ENCODE measurements at places on chromosomes 7 and 10.

- peak; percentile 64 for DNase-seq
Observed at GRCh38 chr7:67470256-67470751, 473.7 kb downstream of the TYW1 start.

GRCh38 chr7:158244430-158244829 is 343.2 kb downstream of the PTPRN2 start:
- DNase-seq: no peak

DNA sequence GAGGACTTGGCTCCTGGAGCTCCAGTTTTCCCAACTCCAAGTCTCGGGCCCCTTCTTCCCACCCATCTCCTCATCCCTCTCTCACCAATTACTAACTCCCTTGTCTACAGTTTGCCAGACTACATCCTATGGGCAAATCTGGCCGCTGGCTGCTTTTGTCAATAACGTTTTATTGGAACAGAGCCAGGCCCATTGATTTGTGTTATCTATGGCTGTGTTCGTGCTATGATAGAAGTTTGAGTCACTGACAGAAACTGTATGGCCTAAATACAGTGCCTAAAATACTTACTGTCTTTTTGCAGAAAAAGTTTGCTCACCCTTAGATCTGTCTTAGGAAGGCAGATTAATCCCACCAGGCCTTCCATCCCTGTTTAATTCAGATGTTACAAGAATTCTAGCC is 71.3 kb downstream of the PIP4K2A start:
- no peak for DNase-seq

GRCh38 chr10:84193846-84194423 is 402 bp upstream of the CDHR1 start:
- DNase-seq: no peak

- no peak for DNase-seq
Observed at GRCh38 chr7:142960955-142961512, 1.1 kb downstream of the KEL start.

GRCh38 chr10:27998954-27999275 is at the start of gene ODAD2:
ODAD2 (minus strand) TSS chr10:27999079; CDS start chr10:27995142, 3,937 bp downstream.
- DNase-seq: no peak

- DNase-seq: no peak
Observed at GRCh38 chr10:71287456-71287855, 31.6 kb upstream of the SLC29A3 start.

DNA sequence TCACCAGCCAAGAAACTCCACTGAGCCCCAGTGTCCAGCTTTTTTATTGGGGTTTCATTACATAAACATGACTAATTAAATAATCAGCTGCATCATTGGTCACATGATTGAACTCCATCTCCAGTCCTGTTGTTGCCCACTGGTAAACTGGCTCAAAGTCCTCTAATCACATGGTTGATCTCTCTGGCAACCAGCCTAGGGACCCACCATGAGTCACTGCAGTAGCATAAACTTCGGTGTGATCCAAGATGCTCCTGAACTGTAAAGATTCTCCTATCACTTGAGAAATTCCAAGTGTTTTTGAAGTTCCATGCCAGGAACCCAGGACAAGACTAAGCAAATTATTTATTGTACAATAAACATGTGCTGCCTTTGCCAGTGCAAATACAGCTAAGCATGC is 130.4 kb upstream of the AUTS2 start:
- no peak for DNase-seq

DNA sequence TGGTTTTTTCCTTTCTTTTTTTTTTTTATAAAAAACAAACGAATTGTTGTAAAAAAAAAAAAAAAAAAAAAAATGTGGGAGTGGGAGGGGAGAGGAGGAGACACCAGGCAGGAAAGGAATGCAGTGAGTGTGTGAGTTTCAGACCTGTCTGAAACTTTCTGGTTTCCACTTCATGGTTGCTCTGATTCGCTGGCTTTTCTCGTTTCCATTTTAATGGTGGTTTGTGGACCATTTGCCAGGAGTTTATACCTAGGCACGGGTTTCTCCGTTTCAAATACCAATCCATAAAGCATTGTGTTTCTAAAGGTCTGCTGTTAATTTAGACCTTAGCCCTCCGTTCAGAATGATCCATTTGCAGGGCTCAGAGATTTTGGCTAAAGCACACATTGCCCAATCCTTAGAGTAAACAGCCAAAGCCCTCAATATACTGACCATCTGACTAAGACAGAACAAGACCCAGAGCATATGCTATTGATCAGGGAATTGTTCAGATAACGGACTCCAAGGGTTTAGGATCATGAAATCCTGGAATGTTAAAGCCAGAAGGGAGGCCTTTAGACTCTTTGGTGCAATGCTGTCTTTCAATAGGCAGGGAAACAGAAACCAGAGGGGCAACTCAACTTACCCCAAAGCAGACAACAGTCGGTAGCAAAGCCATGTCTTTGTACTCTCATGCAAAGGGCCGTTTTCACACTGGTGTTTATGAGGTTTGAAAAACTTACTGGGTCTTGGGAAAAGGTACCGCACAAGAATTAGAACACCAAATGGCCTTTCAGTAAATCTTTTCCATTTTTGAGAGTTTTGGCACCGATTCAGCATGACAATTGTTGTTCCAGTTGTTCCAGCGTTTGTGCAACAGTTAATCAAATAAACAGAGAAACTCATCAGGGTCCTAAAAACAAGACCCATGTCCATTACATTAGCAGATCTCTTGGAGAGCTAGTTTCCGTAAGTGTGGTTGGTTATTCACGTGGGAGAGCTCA is 94.3 kb upstream of the AGBL3 start:
- peak; percentile 69 for DNase-seq

DNA sequence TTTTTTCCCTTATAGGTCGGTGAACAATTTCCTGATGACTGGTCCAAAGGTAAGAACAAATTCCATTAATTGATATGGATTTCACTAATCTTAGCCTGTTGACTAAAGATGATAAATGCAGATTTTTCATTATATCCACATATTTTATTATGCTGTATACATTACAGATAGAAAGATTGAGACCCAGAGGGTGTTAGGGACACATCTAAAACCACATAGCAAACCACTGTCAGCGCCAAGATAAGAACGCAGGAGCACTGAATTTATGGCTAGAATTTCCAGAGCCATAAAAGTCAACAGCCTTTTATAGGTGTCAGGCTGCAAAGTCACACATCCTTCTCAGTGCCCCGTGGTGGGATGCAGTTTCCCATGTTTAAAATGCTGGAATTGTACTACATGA is 16.2 kb downstream of the WNT8B start:
- DNase-seq: no peak

DNA sequence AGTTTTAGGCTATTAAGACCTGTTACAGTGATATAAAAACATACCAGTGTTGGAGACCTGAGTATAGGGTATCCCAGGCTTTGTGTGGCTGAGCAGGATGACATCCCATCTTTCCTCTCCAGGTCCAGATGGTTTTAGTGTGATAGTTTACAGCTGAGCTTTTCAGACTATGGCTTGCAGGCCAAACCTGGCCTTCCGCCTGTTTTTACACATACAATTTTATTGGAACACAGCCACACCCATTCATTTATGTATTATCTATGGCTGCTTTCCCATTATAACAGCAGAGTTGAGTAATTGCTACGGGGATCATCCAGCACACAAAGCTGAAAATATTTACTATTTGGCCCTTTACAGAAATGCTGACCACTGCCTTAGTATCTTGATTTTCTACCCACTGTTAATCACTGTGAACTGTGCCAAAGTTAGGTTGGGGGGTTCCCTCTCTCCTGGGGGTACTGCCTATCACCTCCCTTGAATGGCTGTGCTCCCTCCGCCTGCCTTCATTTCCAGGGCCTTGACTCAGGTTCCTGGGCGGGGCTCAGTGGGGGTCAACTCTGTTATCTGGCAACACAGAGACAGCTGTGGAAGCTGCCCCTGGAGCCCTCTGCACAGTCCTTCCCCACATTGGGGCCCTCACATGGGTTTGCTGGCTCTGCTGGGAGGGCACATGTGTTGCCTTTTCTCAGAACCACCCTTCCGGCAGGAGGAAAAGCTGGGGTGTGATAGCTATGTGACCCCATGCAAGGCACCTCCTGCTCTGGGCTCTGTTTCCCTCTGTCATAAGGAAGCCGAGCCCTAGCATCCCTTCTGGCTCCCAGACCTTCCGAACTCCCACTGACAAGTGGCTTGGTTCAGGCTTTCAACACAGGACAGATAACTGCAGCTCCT is 40.3 kb upstream of the SH2D4B start:
- peak; percentile 93 for DNase-seq

DNA sequence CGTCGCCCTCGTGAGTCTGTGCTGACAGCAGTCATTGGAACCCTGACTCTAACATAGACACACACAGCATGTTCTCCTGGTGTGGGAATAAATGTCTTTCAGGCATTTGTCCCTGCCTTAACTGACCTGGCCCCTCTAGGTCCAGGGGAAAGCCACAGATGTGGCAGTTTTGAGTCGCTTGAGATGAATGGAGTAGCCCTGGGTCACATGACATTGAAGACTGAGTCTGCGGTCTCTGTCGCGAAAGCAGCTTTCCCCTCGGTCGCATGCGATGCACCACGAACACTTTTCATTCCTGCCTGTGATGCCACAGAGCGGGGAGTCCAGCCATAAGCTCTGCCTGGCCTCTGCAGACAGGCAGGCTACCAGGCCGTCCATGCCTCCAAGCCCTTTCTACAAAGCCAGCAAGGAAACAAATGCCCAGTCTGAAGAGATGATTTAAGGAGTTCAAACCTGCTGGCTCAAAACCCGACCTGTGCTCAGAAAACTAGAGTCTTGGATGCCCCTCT is 172.3 kb downstream of the WDR37 start:
- no peak for DNase-seq

DNA sequence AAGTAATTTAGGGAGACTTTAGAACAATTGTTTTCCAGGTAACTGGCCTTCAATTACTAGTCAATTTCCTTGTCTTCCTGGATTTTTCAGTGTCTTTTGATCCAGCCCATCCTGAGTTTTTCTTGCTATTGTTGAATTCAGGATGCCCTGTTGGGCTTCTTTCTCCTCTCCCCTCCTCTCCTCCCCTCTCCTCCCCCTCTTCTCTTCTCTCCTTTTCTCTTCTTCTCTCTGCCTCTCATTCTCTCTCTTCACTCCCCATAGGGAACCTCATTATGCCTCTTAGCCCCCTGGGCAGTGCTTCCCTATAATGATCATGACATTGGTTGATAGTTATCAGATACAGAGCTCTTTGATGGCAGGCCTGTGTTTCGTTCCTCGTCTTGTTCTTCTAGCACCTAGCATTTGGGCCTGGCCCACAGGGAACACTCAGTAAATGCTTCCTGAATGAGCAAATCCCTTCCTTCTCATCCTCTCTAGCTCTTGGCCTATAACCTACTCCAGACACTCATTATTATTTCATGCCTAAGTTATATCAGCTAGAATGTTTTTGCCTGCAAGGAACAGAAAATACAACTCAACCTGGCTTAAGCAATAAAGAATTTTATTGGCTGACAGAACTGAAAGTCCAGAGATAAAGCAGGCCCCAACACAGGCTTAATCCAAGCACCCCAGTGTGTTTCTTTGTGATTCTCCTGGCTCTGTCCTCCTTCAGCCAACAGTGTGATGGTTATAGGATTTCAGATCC is 56.8 kb downstream of the CACNB2 start:
- DNase-seq: no peak

DNA sequence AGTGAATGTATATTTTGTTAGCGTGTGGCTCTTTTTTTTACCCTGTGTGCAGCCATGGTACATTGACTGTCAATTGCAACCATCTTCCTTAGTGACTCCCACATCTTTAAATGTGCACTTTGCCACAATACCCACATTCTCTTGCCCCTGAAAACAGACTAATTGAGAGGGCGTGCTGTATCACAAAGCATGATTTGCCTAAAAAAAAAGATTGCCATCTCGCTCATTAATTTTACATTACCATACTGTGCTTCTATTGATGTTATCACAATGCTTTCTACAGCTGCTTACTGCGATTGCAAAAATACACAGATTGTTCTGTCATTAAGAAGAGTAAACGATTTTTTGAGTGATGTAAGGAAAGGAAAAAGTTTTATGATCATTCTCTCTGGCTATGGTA is 613.1 kb upstream of the NRP1 start:
- DNase-seq: no peak

DNA sequence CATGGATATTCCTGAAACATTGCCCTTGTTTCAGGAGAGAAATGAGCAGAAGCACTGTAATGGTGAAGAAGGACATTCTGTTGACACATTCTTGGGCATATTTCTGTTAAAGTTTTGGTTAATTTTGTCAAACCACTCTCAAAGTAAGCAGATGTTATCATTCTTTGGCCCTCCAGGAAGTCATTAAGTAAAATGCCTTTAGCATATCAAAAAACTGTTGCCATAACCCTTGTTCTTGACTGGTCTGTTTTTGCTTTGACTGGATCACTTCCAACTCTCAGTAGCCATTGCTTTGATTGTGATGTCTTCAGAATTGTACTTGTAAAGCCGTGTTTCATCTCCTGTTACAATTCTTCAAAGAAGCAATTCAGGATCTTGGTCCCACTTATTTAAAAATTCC is 404.3 kb upstream of the LRRTM3 start:
- DNase-seq: no peak

- no peak for DNase-seq
Observed at GRCh38 chr10:76129213-76129612, 697.8 kb downstream of the LRMDA start.

DNA sequence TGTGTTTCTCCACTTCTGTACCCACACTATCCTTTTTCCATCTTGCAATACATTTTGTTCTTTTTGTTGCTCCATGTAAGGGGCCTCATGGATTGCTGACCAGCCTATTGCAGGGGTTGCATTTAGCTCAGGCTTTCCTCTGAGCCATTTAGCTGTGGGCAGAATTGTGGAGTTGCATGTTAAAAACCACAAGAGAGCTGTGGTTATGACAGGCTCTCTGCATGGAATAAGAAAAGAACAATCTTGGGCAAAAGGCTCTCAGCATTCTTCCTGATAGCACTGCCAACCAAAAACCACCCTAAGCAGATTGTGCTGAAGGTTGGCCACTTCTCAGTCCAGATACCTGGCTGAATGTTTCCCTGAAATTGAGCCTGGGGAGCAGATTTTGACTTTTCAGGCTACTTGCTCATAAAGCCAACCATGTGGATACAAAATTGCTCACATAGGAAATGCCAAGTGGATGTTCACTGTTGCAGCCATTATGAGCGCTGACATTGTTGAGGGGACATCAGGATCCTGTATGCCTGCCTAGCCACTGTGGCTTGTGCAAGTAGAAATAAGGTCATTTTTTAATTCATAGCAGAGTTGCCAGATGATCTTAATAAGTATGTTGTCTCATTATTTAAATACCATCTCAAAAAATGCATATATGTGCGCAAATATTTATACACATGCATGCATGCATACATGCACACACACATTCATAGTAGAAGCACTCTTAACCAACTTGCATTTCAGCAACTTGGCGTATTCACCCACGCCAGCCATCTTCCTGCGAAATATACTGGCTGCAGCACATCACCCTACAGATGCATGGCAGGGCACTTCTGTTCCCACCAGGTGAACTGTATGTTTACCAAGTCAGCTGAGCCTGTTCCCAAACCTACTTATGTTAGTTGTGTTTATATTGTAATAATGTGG is 695.4 kb downstream of the LRMDA start:
- no peak for DNase-seq

All from muscle of leg (tissue), 16 donors.